Stimulated activated CD8-positive, alpha-beta memory T cell treated with anti-CD3 and anti-CD28 coated beads, Interleukin-2, amount 100 ng/mL, for 1 hour (primary cell): ENCODE measurements at places on chromosomes 5 and 9.

DNA sequence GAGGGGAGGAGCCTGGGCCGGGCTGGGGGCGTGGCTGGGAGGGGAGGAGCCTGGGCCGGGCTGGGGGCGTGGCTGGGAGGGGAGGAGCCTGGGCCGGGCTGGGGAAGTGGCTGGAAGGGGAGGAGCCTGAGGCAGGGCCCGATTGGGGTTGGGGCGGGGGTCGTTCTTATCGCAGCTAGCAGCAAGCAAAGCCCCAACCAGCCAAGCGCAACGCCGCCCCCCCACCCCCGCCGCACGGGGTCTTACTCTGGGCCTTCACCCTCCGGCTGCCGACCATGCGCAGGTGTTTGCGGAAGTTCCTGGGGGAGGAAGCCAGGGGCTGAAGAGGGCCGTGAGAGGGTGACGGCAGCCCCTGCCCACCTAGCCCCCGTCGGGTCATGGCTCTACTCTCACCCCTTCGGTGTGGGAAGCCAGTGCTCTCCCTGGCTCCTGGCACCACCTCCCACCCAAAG, 5.0 kb downstream of the NSMF start:
- no peak for DNase-seq

- DNase-seq, result no peak
Observed at GRCh38 chr5:132901730-132902129, 28.3 kb downstream of the LEAP2 start.

GRCh38 chr5:139667730-139668063, 19.5 kb downstream of the CXXC5 start:
- no peak for DNase-seq

GRCh38 chr5:113199122-113199905, 222.7 kb downstream of the DCP2 start:
- no peak for DNase-seq

- DNase-seq, result no peak
Observed at GRCh38 chr9:122261469-122261881, 3.2 kb downstream of the RBM18 start.

DNA sequence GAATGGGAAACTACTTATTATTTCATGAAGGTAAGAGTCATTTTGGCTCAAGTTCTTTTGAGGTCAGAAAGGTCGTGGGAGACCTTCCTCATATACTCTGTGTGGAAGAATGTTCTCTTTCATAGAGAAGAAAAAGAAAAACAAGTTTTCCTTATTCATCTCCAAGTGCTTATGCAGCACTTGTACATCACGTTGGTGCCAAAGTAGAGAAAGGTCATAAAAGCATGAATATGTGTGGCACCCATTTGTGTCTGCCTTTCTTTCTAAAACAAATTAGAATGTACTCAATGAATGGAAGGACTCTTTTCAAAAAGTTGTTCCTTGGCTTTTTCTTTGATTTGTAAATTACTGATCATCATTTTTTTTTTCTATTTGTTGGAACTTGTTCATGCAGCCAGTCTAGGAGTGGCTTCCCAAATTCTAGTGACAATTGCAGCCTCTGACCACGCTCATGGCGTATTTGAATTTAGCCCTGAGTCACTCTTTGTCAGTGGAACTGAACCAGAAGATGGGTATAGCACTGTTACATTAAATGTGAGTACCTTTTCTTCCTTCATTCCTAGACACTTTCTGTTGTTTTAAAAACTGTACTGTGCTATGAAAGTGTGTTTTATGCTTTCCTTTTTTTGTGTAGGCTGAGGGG, 122.4 kb downstream of the ADGRV1 start:
- no peak for DNase-seq

- no peak for DNase-seq
Observed at GRCh38 chr9:104386425-104387069, 117.5 kb upstream of the OR13F1 start.

- no peak for DNase-seq
Observed at GRCh38 chr5:62780888-62781287, 202.3 kb downstream of the LRRC70 start.

DNA sequence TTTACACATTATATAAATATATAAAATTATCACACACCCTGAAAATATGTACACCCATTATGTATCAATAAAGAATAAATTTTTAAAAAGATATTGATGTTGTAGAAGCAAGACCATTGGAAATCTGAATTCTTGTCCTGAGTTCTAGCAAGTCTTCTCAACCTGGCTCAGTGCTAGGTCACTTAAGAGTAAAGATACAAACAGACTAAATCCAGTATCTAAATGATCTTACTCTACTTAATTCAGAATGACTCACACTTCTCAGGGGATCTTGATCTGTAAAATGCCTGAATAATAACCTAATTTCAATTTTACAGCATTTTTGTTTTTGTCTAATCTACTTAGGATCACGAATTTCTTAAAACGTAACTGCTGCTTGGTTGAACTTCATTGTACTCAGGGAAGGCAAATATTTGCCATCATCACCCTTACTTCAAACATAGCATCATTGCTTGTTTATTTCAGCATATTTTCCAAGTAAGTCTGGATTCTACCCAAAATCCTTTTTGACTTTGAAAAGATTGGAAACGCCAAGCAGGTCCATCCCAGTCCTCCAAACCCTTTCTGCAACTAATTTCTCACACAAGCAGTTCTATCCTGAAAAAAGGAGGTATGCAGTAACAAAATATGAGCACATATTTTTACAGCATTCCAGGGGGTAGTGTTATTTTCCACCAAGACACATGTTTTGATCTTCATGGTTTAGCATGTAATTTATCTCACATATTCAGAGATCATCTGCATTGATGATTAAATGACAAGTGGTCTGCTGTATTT, 582.6 kb downstream of the PSAT1 start:
- DNase-seq, result no peak

- DNase-seq, result no peak
Observed at GRCh38 chr5:150512368-150512747, 4.4 kb downstream of the NDST1 start.

- peak; percentile 25 for DNase-seq
Observed at GRCh38 chr5:108260117-108260857, 121.6 kb downstream of the FBXL17 start.

- DNase-seq, result no peak
Observed at GRCh38 chr5:124236361-124237205, 509.9 kb downstream of the ZNF608 start.

- no peak for DNase-seq
Observed at GRCh38 chr9:34134521-34134920, 8.0 kb upstream of the DCAF12 start.

DNA sequence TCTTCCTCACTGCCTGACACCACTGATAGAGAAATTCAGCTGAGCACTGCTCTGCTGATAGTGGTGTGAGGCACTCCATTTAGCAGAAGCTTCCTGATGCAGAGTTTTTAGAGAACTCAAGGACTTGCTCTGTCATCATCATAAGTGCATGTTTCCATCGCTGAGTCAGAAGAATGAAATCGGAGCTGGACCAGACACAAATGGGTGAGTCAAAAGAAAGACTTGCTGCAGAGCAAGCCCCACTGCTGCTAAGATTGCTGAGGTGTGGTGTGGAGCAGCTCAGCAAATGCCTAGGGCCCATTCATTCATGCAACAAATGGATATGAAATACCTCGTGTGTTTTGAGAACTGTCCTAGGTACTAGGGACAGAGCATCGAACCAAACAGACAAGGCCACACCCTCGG, 410.2 kb upstream of the SLC30A5 start:
- DNase-seq, result no peak

DNA sequence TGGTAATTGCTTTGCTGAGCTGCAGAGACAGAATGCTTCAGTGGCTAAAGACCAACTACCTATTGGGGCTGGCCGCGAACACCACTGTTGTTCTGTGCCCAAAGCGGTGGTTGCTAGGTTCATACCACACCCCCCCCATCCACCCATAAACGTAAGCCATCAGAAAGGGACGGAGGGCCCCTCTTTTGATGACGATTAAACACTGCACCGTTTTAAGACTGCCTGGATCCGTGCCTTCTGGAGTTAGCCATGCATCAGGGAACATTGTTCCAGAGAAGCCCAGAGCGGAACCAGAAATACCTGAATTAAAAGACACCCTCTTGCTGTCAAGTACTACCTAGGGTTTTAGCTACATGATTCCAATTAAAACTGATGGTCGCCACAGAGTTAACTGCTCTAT, 369.1 kb upstream of the DAP start:
- no peak for DNase-seq

DNA sequence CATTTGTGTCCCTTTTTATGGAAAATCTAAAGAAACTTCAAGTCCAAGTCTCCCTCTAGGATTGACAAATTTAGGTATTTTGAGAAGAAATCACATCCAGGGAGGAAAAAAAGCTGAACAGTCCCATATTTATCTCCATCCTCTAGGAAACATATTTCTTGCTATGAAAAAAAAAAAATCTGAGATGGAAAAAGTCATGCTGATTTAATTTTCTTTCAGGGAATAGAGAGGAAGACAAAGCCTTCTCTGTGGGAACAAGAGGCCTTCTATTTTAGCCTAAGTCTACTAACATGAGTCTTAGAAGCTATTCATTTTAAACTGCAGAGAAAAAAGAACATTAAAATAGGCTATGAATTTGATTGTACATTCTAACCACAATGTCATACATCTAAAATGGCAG, 63.1 kb upstream of the CDK5RAP2 start:
- DNase-seq, result no peak

DNA sequence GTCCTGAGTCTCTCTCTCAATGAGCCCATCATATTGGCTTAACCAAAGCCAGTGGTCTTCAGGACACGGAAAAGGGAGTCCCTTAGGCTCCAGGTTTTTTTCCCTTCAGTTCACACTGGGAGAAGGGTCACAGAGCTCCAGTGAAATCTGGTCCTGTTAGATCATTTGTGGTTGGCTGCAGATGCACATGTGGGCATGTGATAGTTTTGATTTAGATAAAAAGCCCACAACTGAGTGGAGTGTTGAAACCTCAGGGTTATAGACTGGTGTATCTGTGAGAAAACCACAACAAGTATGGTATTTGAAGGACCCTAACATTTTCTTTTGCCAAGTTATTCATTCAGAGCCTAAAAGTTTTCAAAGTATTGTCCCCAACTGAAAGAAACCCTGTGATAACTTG, 46.7 kb downstream of the PRLR start:
- DNase-seq, result no peak

DNA sequence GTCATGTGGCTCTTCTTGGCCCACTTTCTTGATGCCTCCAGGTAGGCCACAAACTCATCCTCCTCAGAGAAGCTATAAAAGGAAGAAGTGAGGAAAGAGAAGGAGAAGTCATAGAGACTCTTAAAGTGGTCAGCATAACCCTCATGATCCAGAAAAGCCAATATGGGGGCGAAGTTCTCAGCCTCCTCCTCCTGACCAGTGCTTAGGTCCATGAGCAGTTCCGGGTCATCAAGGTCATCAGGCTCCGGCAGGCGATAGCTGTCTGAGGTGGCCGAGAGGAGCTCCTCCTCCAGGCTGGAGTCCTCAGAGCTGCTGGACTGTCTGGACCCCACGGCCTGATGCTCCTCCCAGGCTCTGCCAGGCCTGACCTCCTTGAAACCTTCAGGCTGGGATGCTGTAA, 34.7 kb downstream of the SH3TC2 start:
- no peak for DNase-seq

GRCh38 chr5:100877274-100877673, 25.8 kb downstream of the ST8SIA4 start:
- no peak for DNase-seq

DNA sequence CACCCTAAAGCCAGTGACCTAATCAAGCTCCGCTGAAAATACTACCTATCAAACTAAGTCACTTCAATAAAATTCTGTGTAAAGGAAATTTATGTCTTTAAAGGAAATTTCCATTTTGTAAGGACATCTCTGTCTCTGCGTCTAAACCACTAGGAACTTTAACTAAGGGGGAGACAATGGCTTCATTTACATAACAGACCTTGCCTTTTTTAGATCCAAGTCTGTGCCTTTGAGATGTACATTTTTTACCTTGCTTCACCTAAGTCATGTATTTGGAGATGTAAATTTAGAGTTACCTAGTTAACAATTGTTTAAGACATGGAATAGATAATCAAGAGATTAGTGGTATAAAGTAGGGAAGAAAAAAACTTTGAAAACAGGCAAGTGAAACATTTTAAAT, 10.2 kb upstream of the GLT6D1 start:
- DNase-seq, result no peak

DNA sequence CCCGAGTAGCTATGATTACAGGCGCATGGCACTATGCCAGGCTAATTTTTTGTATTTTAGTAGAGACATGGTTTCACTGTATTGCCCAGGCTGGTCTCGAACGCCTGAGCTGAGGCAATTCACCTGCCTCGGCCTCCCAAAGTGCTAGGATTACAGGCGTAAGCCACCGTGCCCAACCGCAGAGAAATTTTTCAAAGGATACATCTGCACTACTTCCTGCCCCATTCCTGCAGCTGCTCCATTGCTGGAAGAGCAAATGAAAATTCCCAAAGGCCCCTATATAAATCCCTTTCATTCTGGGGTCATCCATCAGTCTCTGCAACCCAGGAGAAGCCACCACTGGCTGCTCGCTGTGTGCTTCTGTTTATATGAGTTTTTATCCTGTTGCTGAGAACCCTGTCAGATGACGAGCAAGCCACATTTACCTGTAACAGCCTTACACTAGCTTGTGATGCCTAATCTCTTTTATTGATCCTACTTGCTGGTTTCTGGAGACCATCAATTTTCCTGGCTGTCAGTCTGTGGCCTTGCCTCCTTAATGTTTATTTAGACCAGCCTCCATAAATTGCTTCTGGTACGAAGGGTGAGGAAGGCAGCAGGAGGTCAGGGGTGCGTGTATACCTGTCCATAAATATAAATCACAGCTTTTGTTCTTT, 925.3 kb downstream of the TLE4 start:
- DNase-seq, result no peak

GRCh38 chr9:91415290-91415689, 8.3 kb downstream of the NFIL3 start:
- DNase-seq, result no peak

DNA sequence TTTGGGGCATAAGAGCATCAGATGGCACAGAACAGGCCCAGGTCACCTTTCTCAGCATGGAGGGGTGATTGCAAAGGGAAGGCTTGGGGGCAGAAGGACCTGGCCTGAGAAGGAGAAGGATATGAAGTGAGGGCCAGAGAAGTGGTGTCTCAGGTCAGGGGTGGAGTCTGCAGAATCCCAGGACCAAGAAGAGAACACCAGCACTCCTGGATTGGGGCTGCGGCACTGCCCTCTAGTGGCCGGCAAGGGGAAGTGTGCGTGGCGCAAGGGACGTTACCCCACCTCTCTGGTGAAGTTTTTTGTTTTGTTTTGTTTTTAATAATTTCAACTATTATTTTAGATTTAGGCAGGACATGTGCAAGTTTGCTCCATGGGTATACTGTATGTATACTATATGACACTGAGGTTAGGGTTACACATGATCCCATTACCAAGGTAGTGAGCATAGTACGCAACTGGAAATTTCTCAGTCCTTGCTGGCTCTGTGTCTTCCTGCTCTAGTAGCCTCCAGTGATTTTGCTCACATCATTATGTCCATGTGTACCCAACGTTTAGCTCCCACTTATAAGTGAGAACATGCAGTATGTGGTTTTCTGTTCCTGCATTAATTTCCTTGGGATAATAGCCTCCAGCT, 1548.6 kb downstream of the EFNA5 start:
- no peak for DNase-seq

- DNase-seq, result no peak
Observed at GRCh38 chr9:133592731-133593409, 16.3 kb downstream of the FAM163B start.

- DNase-seq, result no peak
Observed at GRCh38 chr9:35734096-35734495, 1.6 kb downstream of the CREB3 start.
